ENCODE measurements at places on chromosomes 11 and 22. TPM values are rescaled to one million over a fixed set of nuclear protein-coding genes. Genes with fewer than 3 reads are reported as not detected.
A peak's percentile ranks its signal among the peaks of the same experiment; 100 is the strongest.

- DNase-seq, result no peak
Measured at GRCh38 chr22:48218889-48219420, 1456.5 kb downstream of the TBC1D22A start.

- no peak for DNase-seq
Measured at GRCh38 chr22:33327348-33327860, 269.2 kb upstream of the SYN3 start.

HBG1 gene
- total RNA-seq, result not detected

DNA sequence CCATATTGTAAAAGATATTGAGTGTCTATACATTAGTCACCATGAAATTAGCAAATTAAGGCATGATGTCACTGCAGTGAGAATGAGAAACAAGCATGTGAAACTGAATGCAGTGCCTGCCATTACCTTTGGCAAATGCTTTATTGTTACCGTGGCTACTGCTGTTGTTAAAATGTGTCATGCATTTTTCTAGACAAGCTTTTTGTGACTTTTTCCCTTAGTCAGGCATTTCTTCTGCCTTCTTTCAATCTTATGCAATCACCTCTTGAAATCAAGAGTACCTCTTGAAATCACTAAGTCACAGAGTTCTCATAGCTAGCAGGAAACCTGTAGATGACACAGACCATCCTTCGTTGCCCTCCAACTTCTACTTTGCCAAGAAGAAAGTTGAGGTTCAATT is 461.7 kb upstream of the TENM4 start:
- peak; percentile 70 for DNase-seq

- DNase-seq, result no peak
Measured at GRCh38 chr11:114395736-114396135, 4.6 kb downstream of the C11orf71 start.

GRCh38 chr11:16958833-16959232 is 55.4 kb downstream of the PLEKHA7 start:
- DNase-seq, result no peak

FAM227A gene
- 2.3 TPM for total RNA-seq

SELENOH gene
- 249 TPM for total RNA-seq

RIMBP3C gene
- total RNA-seq, result 0.48 TPM

GRCh38 chr22:44438481-44439131 is 59.4 kb downstream of the RTL6 start:
- DNase-seq, result no peak

OR5P2 gene
- not detected for total RNA-seq

GRCh38 chr11:57458060-57458409 is 2.3 kb upstream of the RTN4RL2 start:
- DNase-seq, result no peak

DNA sequence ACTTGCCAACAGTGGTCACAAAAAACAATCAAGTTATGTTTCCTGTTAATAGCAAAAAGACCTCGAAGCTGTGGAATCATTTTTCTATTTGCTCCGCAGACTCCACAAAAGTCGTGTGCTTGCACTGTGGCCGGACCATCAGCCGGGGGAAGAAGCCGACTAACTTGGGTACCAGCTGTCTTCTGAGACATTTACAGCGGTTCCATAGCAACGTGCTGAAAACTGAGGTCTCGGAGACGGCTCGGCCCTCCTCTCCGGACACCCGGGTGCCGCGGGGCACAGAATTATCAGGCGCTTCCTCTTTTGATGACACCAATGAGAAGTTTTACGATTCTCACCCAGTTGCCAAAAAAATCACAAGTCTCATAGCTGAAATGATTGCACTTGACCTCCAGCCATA is 31.6 kb downstream of the ZBED4 start:
- no peak for DNase-seq

- DNase-seq, result no peak
Measured at GRCh38 chr11:64369440-64370421, 10.8 kb downstream of the RPS6KA4 start.

- DNase-seq, result no peak
Measured at GRCh38 chr11:96024666-96025065, 100.8 kb upstream of the MTMR2 start.

ANO5 gene
- total RNA-seq, result 2.3 TPM

GRCh38 chr11:86901599-86901998 is 53.6 kb downstream of the FZD4 start:
- no peak for DNase-seq

DNA sequence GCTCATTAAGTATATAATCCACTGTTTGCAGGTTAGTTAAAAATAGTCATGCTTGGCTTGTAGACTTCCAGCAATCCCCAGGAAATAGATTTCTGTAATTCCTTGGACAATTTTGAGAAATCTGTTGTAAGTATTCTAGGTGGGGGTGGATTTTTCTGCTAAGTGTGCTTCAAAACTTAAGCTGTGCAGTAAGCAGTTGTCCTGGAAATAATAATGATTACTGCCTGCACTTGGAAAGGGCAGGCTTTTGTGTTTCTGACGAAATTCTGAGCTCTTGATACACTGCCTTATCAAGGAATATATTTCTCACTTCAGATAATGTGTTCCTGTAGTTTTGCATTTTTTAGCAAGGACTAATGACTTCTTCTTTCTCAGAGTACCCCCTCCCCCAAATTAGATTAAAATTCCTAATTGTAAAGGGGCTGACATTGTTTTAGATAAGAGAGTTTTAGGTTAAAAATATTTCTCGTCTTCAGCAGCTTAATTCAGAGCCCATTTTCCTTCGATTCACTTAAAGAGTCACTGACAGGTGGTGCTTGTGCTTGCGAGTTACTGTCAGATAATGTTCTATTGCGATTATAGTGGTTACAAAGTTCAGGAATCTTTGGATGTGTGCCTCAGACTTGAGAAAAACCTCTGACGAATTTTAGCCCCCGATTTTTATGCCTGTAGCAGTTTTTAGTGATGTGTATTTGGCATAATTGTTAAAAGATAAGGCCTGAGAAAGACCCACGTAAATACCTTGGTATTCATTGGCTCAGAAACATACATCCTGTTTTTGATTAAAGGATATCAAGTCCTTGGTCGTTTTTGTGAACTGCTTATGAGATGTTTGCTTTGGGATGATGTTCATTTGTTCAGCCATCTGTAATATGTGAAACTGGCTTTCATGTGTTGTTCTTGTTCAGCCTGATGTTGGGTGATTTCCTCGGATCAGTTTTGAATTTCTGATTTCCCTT is 120.5 kb downstream of the HIPK3 start:
- no peak for DNase-seq

C11orf16 gene
- total RNA-seq, result not detected

DNA sequence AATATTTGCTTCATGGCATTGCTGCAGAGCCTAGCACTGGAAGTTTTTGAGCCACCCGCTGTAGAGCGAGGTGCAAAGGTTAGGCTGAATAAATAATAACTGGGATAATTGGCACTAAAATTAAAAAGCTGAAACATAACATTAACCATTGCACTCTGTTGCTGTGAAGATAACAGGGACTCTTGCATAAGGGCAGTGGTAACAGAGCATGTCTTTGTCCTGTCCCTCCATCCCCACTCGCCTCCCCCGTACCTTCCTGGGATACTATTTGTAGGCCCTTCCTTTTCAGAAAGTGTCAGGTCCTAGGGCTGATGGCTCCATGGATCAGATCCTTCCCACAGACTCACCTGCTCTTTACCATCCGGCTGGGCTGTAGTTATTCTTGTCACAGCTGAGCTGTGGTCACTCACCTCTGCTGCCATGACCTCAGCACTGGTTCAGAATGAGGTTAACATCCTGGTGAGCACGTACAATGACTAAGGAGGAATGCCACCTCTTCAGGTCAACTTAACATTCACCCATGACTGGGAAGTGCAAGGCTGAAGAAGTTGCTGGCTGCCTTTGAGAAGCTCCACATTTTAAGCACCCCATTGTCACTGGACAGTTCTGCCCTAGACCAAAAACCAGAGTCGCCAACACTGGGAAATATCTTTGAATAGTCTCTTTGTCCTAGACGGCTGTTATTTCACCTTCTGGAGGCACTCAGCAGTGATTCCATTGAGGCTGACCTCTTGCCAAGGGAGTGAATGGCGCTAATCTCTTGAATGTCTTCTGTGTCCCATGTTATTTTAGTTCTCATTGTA is 103.2 kb upstream of the KIRREL3 start:
- no peak for DNase-seq

ABCC8 gene
- not detected for total RNA-seq

ART1 gene
- not detected for total RNA-seq

SAA1 gene
- 5.8 TPM for total RNA-seq

- no peak for DNase-seq
Measured at GRCh38 chr11:126878913-126879482, 121.6 kb downstream of the KIRREL3 start.
